ENCODE measurements at places on chromosomes 2 and 18. TPM values are rescaled to one million over a fixed set of nuclear protein-coding genes. Genes with fewer than 3 reads are reported as not detected.
A peak's percentile ranks its signal among the peaks of the same experiment; 100 is the strongest.

Gene SLC40A1
- 0.55 TPM for total RNA-seq

Gene TUBA4A
- total RNA-seq: 43.9 TPM

GRCh38 chr2:33131749-33132148 lies 185.0 kb downstream of the LTBP1 start:
- no peak for DNase-seq

- DNase-seq: no peak
These were observed 154.1 kb upstream of the RBBP8 start for GRCh38 chr18:22778996-22779395.

GRCh38 chr2:146986161-146986560 lies 858.7 kb upstream of the ACVR2A start:
- no peak for DNase-seq

DNA sequence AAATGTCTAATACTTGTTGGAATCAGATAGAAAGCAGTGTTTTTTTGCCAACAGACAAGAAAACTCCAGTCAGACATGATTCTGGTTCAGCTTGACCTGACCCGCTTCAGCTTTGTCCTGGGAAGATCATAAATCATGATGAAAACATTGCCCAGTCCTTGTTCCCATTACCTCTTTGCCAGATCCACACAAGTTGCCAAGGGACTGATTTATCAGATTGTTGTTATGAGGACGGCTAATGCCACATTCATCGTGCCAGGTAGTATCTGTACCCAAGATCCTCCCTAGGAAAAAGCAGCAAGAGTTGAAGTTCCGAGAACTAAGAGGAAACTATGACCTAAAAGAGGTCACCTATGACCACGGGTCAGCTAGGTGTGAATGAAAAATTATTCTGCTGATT lies 39.0 kb downstream of the SLC40A1 start:
- no peak for DNase-seq

GRCh38 chr2:230435431-230435830 lies 19.4 kb downstream of the SP100 start:
- DNase-seq: no peak

DNA sequence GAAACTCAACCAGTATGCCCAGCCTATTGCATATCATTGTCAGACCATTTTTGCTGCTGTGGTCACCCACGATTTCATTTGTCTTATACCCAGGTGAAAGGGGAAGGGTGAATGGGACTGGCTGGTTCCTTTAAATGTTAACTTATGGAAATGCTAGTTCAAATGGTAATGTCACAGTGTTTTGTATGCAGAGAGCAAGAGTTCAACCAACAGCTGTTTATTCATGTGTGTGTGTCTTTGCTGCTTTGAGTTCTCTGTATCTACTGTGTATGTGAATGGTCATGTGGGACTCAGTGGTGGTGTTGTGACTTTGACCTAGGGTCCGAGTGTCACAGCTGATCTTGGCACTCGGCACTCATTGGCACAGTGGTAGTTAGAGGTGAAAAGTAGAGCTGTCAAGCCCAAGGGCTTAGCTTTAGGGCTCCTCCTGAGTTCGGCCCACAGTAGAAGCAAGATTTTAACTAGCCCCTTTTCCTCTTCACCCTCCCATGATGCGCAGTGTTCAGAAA lies 114.6 kb downstream of the NRP2 start:
- DNase-seq: no peak

GRCh38 chr2:156765043-156765442 lies 328.9 kb downstream of the GPD2 start:
- DNase-seq: no peak

- DNase-seq: no peak
These were observed 64.7 kb downstream of the PTPN2 start for GRCh38 chr18:12819322-12819721.

- DNase-seq: no peak
These were observed 463 bp upstream of the CABYR start for GRCh38 chr18:24138409-24138788.

- no peak for DNase-seq
These were observed 131.6 kb upstream of the DNAJC10 start for GRCh38 chr2:182584462-182584861.

DNA sequence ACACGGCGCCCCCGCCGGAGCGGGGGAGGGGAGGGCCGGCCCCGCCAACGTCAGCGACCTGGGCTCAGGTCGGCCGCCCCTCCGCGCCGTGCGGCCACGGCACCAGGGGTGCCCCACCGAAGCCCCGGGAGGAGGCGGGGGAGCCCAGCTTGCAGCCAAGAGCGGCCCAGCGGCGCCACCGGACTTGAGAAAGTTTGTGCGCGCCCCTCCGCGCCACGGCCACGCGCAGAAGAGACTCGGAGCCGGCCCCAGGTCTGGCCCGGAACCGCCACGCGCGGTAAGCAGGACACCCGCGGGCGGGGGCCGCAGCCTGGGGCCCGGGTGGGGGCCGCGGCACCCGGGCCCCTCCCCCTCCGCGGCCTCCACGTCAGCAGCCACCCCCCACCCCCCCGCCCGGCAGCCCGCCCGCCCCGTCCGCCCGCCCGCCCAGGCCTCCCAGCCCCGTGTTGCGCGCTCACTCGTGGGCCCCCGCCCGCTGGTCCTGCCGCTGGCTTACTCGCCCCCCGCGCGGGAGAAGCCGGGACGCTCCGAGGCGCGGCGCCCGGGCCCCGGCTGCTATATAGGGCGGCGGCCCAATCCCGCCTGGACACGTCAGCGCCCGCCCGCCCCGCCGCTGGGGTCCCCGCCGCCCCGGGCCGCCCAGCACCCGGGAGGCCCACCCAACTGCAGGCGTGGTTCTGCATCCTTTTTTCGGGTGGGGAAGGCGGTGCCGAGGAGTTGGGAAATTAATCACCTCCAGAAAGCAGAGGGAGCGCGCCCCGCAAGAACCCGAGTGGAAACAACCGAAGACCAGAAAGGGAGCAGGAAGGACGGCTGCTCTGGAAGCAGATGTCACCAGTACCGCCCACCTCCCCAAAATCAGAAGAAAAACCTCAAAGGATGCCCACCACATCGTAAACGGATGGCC lies 42.9 kb downstream of the HDLBP start:
- DNase-seq: peak; percentile 90

DNA sequence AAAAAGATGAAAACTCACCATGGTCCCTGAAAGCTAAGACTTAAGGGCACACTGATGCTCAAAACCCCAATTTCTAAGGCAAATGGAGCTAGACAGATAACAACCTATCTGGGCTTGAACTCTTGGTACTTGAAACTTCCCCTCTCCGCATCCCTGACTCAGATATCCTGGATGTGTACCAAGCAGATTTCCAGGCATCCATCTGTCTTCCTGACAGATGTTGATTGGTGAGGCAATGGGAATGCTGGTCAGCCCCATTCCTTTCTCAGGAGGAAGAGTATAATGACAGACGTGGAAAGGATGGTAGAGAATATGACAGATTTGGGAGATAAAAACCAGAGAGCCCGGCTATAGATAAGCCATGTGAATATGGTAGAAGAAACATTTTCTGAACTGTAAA lies 69.2 kb downstream of the ADD2 start:
- no peak for DNase-seq

DNA sequence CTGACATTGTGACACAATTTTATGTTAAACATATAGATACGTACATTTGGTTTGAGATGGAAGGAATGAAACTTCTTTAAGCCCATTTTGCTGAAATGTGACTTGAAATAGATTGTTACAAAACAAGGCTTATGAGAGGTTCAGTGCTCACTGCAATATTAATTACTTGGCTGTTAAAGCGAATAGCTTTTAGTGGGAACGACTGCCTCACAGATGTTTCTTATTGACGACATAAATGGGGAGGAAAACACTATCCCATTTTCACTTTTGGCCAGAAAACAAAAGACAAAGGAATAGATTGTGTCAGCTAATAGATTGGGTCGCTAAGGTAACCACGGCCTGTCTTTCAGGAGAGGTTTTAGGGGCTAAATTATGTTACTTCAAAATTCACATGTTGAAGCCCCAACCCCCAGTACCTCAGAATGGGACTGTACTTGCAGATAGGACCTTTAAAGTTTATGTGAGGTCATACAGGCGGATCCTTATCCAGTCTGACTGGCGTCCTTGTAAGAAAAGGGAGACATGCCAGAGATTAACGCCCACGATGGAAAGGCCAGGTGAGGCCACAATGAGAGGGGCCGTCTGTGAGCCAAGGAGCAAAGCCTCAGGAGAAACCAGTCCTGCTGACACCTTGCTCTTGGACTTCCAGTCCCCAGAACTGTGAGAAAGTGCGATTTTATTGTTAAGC lies 10.8 kb downstream of the INPP1 start:
- no peak for DNase-seq

DNA sequence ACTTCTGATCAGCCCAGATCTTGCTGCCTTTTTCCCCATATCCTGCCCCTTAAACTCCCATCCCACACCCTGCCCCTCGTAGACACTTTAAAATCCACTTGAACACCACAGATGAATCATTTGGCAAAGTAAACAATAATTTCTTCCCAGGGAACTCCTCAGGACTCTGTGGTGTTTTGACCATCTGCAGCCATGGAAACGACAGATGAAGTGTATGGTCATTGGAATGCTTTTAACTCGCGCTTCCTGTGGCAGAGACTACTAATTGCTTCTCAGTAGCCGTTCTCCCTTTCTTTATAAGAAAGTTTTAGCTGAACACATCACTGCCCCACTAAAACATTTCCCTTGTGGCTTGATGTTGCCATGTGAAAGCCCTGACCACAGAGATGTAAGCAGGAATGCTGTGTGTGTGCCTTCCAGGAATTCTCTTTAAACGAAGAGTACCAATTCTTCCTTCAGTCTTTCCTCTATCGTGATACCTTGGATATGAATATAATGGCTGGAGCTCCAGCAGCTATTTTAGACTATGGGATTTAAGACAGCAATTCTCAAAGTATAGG lies 92.7 kb upstream of the PARD3B start:
- no peak for DNase-seq

DNA sequence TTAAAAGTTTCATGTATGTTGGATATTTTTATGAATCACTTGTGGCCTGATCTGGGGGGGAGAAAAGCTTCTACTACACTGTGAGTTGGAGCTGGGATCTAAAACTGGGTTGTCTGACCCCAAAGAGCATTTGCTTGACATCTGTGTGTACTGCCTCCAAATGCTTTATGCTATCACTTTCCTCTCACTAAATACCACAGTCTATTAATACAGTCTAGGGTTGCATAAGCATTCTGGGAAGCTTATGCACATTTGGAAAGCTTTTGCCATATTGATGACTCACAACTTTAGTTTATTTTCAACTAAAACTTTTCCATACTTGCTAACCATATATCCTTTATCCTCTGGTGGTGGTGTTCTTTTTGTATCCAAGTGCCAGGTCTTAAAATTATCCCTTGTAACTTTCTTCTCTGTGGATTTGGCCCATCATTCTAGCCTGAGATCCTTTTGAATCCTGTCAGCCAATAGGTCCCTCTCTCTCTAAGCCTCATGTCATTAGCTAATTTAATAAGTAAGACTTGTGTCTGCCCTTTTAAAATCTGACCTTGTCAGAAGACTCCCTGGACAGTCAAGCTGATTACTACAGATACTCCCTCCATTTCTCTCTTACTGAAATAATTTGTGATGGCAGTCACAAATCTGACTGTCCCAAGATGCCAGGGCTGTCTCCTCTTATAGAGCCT lies 72.7 kb downstream of the NXPH2 start:
- no peak for DNase-seq

DNA sequence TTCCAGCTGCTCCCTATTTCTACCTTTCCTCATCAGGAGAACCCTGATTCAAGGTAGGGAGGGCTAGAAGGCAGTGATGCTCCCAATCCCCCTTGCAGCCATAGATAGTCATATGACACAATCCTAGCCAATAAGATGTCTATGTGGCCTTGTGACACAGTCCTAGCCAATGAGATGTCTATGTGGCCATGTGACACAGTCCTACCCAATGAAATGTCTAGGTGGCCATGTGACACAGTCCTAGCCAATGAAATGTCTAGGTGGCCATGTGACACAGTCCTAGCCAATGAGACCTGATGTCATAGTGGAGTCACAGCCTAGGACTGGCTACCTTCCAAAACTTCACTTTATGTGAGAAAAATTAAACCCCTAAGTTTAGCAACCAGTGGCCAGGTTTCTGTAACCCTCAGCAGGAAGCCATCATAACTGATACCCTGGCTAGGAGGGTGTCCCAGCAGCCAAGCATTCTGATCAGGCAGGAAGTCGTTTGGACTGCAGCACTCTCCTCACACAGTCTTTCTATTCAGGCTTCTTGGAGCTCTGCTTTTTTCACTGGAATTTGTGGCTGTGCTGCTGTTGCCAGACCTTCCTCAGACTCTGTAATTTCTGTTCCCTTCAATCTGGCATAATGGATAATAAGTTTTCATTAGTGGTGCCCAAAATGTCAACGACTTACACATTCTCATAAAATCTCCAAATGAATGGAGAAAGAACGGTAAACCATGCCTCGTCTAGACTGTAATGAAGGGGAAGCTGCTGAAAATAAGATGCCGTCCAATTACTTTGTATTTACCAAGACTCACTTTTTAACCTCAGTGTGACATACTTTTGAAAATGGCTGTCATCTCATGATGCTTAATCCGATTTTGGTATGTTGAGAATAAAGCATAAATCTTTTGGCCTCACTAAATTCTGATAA lies 165.0 kb upstream of the NCKAP5 start:
- no peak for DNase-seq

GRCh38 chr2:99860720-99861375 lies 281.5 kb downstream of the AFF3 start:
- DNase-seq: no peak

- no peak for DNase-seq
These were observed 15.1 kb upstream of the NT5C1B start for GRCh38 chr2:18604531-18604885.

DNA sequence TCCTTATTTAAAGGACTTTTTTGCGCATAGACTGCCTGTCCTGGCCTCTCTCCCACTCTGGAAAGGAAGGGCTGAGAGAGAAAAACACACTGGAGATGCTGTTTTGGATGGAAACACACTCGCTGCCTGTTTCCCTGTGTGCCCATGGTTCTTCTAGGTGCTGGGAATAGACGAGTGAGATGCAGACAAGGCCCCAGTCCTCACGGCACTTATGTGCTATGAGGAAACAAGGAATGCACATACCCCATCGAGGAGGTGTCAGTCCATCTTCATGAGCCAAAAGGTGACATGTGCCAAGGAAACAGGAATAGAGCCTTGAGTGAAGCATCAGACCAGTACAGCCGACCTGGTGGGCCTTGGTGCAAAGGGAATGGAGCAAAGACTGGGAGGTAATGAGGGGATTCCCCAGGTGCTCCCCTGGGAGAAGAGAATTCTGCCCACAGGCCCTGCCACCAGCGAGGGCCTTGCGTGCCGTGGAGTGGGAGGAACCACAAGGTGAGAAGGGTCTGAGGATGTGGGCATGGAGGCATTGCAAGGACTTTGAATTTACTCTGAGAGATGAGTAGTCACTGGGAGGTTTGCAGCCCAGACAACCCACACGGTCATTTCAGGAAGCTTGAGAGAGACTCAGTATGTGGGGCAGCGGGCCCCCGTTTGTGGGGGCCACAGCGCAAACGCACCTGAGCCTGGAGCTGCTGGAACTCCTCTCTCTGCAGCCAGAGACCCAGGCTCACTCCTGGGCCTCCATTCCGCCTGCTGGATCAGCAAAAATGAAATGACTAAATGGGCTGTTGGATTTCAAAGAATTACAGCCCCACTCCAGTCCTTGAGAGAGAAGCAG lies 197.5 kb upstream of the COPS8 start:
- DNase-seq: no peak
